Astrocyte (in vitro differentiated cells and primary cell): ENCODE measurements at places on chromosomes 3 and 15. TPM values are rescaled to one million over a fixed set of nuclear protein-coding genes. Genes with fewer than 3 reads are reported as not detected.

GRCh38 chr3:169659096-169659819, 4.3 kb downstream of the MECOM start:
- H3K27ac ChIP-seq = no peak overlapping the region
- no peaks in the 10 kb centered on the region for H3K36me3 ChIP-seq
- peaks cover 53% of the 10 kb centered on the region for H3K27me3 ChIP-seq
- no peak overlapping the region for H3K4me3 ChIP-seq

DNA sequence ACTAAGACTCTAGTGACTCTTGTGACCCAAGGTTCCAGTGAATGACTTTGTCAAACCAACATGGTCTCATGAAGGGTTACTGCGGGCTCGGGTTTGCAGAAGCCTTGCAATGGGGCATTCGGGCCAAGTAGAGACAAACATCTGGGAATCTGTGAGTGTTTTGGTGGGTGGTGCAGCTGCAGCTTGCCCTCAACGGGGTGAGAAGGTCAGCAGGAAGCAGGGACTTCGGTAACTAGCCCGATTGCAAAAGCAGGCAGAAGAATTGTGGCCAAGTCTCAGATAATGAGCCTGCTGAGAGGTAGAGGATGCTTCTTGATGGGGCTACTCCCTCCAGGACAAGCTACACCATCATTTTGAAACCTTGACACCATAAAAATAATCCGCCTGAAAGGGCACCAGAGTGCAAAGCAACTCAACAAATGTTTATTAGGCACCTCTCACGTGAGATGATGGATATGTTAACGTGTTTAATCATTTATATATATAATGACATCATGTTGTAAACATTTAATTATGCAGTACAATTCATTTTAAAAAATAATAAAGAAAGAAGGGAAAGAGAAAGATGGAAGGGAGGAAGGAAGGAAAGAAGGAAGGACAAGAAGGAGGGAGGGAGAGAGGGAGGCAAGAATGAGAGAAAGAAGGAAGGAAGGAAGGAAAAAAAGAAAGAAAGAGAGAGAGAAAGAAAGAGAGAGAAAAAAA, 263.9 kb upstream of the IGF1R start:
- H3K4me1 ChIP-seq = no peaks in the 10 kb centered on the region

GRCh38 chr3:46539443-46540005, 26.6 kb downstream of the LRRC2 start:
- H3K27ac ChIP-seq = no peak overlapping the region
- no peaks in the 10 kb centered on the region for H3K36me3 ChIP-seq
- no peak for DNase-seq
- no peak overlapping the region for H3K4me3 ChIP-seq

- no peak overlapping the region for H3K27ac ChIP-seq
- peaks cover 2% of the 10 kb centered on the region for H3K27me3 ChIP-seq
- H3K4me3 ChIP-seq = no peak overlapping the region
- DNase-seq = no peak
- H3K4me1 ChIP-seq = no peaks in the 10 kb centered on the region
Measured at GRCh38 chr15:82005239-82005638, 40.6 kb downstream of the MEX3B start.

DNA sequence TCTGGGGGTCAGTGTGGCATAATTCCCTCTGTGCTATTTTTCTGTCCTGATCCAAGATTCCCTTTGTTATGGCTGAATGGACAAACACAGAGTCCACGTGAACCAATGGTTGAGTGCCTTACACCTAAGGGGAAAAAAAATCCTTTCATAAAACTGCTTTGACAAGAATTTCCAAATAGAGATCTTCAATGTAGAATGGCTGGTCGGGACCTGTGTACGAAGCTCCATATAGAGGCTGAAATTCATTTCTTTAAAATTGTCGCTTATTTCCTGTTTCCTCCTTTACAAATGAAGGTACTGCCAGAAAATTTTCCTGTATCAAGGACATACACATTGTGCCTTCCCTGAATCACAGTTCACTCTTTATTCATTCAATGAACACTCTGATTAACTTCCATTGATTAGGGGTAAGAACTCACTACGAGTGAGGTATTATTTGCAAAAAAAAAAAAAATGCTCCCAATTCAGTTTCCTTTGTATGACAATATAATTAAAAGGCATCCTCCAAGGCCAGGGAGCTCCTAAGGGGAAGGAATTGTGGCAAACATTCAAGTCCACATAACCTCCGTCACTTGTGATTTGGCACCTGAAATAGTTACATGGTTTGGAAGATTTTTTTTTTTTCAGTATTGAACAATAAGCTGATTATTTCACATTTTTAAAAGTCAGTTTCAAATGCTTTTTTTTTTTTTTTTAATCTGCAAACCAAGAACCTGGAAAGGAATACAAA, 293.8 kb downstream of the MEX3B start:
- no peak for DNase-seq
- H3K36me3 ChIP-seq = no peaks in the 10 kb centered on the region
- H3K27ac ChIP-seq = no peak overlapping the region

DNA sequence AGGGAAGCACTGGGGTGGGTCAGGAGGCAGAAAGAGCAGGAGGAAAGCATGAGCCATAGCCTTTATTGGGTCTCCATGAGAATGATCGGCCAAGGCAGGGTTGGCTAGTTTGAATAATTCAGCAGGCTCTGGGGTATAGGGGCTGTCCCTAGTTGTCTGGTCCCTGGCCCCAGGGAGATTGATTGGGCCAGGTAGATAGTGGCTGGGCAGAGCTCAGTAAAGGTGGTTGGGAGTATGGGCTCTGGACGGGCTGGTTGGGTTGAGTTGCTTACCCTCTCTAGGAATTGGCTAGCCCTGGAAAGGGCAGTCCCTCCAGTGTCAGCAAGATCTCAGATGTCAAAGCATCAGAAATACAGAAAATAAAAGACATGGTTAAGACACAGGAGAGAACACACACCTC, 148.1 kb downstream of the SHQ1 start:
- H3K27me3 ChIP-seq = peaks cover 7% of the 10 kb centered on the region
- DNase-seq = no peak
- H3K4me3 ChIP-seq = no peak overlapping the region
- H3K36me3 ChIP-seq = no peaks in the 10 kb centered on the region

DNA sequence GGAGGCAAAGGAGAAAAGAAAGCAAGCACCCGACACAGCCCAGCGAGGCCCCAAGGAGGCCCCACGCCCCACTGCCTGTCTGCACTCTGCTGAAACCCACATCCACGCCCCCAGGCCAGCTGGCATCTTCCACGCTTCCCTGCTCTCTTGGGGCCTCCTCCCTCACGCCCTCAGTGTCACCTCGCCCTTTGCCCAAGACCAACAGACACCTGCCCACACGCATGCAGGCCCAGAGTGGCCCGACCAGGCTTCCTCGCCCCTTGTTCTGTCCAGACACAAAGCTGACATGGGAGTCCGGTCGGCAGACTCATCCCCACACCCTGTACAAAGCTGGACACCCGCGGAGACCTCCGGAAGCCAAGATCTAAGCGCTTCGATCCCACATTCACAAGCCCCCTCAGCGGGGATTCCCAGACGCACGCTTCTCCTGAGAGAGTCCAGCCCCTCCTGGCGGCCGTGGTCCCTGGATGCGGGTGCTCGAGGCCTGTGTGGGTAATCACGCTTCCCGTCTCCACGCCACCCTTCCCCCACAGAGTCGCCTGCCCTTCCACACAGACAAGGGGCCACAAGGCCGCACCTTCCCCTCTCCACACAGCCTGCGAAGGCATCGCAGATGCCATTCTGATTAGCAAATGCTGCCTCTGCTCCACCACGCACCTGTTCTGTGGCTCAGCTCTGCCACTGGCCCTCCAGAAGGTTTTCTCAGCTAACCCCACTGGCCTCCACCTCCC, 176.6 kb downstream of the XXYLT1 start:
- H3K36me3 ChIP-seq = no peaks in the 10 kb centered on the region
- no peaks in the 10 kb centered on the region for H3K27me3 ChIP-seq
- no peak overlapping the region for H3K4me3 ChIP-seq
- no peak overlapping the region for H3K27ac ChIP-seq

DNA sequence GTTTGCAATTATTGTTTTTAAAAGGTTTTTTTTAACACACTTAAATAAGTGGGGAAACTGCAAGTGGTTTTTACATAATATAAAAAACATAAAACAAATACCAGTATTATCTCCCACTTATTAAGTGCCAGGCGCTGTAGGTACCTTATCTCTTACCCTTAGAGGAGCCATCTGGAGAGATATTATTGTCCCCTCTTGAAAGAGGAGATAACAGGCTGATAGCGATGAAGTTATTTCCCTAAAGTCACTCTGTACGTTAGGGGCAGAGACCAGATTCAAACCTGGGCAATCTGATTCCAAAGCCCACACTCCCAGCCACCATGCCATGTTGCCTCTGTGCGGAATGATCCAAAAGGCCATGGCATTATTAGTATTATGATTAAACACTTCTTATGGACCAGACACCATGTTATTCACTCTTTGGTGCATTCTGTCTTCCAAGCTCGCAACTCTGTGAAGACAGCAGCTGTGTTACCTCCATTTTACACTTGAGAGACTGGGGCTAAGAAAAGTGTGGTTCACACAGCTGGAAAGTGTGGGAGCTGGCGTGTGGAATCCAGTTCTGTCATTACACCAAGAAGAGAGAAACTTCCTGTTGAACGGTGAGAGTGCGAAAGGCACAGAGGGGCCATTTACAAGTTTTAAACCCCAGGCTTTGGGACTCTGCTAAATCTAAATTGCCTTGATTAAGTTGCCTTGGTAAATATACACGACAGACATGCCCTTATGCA, 79.9 kb upstream of the MITF start:
- H3K36me3 ChIP-seq = no peaks in the 10 kb centered on the region
- H3K27ac ChIP-seq = no peak overlapping the region
- peaks cover 3% of the 10 kb centered on the region for H3K27me3 ChIP-seq
- DNase-seq = no peak
- no peaks in the 10 kb centered on the region for H3K4me1 ChIP-seq

DNA sequence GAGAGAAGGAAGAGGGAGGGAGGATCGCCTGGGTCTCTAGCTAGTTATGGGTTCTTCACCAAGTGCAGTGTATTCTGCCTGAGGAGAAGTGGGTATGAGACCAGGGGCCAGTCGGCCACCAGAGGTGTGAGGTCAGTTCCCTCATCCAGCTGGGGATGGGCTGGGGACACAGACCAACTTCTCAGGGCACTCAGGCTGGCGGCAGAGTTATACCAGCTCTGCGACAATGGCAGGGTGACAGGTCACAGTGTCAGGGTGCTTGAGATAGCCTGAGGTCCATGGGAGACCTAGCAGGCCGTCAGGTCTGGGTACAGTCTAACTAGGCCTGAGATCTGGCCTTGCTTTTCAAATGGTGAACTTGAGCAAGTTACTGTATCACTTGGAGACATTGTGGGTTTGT, 31.4 kb upstream of the PLXNA1 start:
- H3K27ac ChIP-seq = no peak overlapping the region
- no peak overlapping the region for H3K4me3 ChIP-seq
- no peak for DNase-seq
- no peaks in the 10 kb centered on the region for H3K36me3 ChIP-seq

GRCh38 chr3:6928064-6928463, 67.1 kb downstream of the GRM7 start:
- DNase-seq = peak; percentile 60
- H3K4me3 ChIP-seq = no peak overlapping the region
- no peak overlapping the region for H3K27ac ChIP-seq
- no peaks in the 10 kb centered on the region for H3K27me3 ChIP-seq
- no peaks in the 10 kb centered on the region for H3K4me1 ChIP-seq

DNA sequence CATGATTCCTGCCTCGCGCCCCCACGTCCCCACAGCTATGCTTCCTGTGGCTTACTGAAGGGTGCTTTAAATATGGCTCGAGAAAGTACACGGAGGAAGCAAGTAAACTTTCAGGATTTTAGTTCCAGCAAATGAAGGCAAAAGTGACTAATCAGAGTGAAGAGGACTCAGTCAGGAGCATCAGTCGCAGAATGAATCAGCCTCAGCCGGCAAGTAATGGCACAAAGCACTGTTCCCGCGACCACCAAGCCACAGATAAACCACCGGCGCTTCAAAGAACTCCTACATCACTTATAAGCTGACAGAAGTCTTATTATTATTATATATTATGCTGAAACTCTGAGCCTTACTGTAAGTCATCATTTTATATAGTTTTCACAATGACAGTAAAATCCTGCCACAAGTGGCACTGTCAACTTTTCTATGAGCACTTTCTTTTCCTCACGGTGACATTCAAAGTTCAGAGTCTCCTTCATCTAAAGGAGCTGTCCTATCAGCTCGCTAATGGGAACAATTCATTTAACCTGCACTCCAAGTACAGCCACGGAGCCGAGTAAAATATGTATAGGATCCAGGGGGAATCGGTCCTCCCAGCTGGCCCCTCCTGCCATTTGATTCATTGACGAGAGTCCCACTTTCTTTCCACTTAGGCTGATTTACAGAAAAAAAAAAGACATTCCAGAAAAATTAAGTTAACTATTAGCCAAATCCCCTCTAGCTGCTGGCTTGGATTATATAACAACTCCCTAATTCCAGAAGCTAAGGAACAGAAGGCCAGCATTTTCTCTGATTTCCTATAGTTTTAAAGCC, 217.0 kb upstream of the ICE2 start:
- DNase-seq = peak; percentile 47
- no peaks in the 10 kb centered on the region for H3K27me3 ChIP-seq
- H3K4me1 ChIP-seq = no peaks in the 10 kb centered on the region
- H3K4me3 ChIP-seq = no peak overlapping the region
- H3K36me3 ChIP-seq = no peaks in the 10 kb centered on the region

DNA sequence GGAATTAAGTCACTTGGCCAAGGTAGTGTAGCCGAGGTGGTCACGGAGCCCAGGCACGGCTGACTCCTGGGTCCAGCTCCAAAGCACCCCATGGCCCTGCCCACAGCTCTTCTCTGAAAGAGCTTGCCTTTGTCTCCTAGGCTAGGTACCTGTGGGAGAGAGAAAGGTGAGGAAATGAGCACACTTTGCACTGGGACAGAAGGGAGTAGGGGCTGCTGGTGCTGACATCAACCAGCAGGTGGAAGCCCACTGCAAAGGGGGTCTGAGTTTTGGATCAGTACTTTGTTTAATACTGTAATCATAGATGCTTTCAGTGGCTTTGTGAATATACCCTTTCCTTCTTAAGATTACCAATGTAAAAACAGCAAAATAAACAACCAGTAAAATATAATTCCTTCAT, 128.3 kb upstream of the EIF1B start:
- H3K4me3 ChIP-seq = no peak overlapping the region
- no peak overlapping the region for H3K27ac ChIP-seq
- no peaks in the 10 kb centered on the region for H3K4me1 ChIP-seq
- H3K27me3 ChIP-seq = no peaks in the 10 kb centered on the region
- H3K36me3 ChIP-seq = no peaks in the 10 kb centered on the region

CYP8B1 gene
- total RNA-seq = not detected in 2 replicates

TMEM212 gene
- not detected in 2 replicates for total RNA-seq

ITPKA gene
- total RNA-seq = 1.0 and 1.2 TPM in 2 replicates

AMT gene
- 4.0 and 5.2 TPM in 2 replicates for total RNA-seq

GANC gene
- total RNA-seq = 12.5 and 13.4 TPM in 2 replicates

ROPN1B gene
- not detected in 2 replicates for total RNA-seq

RBPMS2 gene
- 10.6 and 10.8 TPM in 2 replicates for total RNA-seq

RETNLB gene
- not detected in 2 replicates for total RNA-seq

WDR93 gene
- not detected in 2 replicates for total RNA-seq
